ENCODE measurements at places on chromosomes 4 and X.

GRCh38 chrX:821327-822107 is 190.9 kb downstream of the SHOX start:
- DNase-seq: no peak

- DNase-seq: no peak
Measured at GRCh38 chr4:168550064-168550766, 53.4 kb downstream of the PALLD start.

DNA sequence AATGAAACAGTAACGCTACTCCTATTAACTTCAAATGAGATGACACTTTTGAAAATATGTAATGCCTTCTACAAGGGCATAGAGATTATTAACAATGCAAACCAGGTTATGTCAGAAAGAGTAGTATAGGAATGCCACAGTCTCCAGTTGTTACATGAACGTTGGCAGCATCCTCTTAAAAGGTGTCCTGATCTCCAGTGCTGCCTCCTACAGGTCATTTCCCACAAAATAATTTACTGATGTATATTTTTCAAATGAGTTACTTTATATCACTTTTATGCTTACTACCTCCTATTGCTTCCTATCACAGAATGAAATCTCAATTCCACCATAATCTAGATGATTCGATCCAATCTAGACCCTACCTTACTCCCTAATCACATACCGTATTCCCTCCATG is 195.2 kb upstream of the EPHA5 start:
- DNase-seq: no peak

DNA sequence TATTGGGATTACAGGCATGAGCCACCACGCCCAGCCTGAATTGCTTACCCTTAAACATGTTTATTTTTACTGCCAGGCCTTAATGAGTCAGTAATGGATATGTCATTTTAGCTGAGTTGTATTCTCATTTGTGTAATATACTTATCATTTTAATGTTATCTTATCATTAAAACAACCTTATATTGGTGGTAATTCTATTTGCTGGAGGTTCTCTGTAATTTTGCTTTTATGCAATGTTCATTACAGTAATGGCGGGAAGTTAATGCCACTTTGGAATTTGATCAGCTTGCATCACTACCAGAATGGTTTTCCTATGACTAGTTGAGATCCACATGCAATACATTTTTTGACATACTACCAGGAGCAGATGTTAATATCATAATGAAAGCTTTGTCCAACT is 6.3 kb upstream of the PGAM4 start:
- DNase-seq: no peak

GRCh38 chrX:121308276-121308805 is 260.9 kb downstream of the GLUD2 start:
- no peak for DNase-seq

- DNase-seq: no peak
Measured at GRCh38 chrX:76850851-76851250, 423.3 kb downstream of the MAGEE1 start.

GRCh38 chr4:183503497-183504063 is 1.3 kb upstream of the ING2 start:
- no peak for DNase-seq

DNA sequence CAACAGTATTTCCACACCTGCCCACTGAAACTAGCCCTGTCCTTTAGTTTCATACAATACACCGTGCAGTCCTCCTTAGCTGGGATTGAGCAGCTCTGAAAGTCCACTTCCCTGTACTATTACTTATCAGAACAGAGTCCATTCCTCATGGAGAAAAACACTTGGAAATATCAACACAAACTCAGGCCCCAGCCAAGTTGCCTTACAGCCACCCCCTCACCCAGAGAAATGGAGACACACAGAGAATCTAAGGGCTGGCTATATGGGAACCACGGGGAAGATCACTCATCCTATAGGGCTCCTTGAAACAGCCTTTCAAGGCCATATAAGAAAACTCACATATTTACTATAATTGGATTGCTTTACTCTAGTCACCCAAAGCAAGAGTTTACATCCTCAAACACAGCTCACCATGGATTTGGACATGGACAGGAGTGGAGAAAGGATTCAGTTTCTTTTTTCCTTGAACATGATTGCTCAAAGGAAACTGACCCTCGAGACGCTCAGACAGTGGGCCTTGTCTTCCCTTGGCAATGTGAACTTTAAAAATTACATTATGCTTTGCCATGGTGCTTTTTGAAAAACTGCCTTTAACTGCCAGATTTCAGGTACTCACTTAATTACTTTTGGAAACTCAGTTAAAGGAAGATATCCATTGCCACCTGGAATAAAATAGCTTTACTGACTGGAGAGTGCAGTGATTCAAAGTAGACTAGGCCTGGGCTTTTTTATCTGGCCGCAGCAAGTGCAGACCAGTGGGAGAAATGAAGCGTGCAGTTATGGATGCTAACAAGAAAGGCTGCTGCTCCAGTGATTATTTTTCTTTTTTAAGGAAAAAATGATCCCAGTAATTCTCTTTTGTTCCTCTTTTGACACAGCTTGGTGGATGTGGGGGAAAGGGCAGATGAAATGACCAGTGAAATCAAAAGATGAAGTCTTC is 1.6 kb downstream of the SCARB2 start:
- DNase-seq: no peak

GRCh38 chr4:40255393-40256281 is 58.8 kb downstream of the RHOH start:
- DNase-seq: no peak

DNA sequence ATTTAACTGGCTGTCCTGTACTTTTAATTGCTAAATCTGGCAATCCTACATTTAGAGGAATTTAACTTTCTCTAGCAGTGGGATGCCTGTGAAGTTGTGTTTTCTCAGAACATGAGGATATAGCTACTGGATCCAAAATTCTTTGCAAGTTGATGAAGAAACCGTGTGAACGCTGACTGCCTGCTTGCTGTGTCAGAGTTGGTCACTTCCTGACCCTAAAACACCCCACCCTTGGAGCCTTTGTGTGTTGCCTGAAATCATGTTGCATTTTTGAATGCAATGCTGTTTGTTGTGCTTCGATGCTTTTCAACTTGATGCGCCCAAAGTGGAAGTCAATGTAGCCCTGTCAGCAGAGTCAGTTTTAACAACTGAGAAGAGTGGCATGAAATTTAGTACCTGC is 211.2 kb downstream of the ANK2 start:
- DNase-seq: no peak

GRCh38 chr4:139642364-139642763 is 23.3 kb upstream of the MGST2 start:
- no peak for DNase-seq

DNA sequence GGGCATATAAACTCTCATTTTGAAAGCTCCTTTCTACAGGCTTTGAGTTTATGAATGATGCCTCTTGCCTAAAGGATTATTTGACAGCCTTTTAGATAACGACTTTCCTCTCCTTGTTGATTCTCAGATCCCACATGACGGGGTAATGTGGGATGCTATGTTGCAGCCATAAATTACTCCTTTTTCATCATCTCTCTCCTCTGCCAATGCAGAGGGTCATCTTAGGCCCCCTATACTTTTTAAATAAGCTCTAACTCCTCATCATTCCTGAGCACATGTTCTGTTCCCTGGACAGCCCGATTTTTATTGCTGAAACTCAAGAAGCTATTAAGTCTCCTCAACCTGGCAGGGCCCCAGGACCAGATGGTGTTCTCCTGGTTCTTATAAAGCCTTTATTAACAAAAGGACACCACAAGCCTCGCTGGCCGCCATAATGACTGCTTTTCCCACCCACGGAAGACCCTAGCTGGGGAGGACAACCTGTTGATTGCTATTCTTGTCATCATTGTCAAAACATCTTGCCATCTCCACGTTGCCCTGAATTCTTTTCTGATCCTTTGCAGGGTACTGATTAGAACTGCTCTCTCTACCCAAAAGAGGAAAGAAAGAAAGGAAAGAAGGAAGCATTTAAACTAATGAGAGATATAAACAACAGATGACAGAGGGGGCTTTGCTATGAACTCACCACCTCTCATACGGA is 150.7 kb downstream of the DHX15 start:
- no peak for DNase-seq

DNA sequence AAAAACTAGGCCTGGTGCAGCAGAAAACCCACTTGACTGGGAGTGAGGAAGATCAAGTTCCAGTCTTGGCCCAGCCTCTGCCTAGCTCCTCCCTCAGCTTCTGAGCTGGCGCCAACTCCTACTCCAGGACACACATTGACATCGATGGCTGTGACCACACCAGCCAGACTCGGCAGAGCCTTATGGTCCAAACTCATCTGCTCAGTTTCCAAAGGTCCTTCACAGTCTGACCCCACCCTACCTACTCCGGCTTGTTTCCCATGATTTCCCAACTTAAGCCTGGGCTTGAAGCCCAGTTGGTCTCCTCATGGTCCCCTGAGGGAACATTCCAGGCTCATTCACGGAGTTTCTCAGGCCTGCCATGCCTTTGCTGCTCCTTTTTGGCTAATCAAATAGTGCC is 10.1 kb downstream of the ELF4 start:
- DNase-seq: no peak

- DNase-seq: no peak
Measured at GRCh38 chrX:65502618-65503017, 32.0 kb downstream of the LAS1L start.

- no peak for DNase-seq
Measured at GRCh38 chrX:42869011-42869410, 91.0 kb upstream of the PPP1R2C start.

DNA sequence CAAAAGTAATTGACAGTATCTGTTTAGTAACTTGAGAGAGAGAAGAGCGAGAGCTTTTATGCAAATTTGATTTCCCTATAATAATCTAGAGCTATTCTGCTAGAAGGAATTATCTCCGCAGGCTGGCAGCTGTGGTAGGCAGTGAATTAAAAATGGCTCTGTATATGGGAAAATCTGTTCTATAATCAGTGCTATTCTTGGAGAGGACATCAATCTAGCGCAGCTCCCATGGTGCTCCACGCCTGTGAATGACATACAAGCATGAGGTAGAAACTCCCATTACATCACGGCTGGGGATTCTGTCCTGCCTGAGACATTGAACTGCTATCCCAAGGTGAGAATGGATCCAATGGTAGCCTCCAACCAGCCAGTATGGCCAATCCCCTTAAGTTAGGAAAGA is 179.0 kb downstream of the DHX15 start:
- DNase-seq: no peak

DNA sequence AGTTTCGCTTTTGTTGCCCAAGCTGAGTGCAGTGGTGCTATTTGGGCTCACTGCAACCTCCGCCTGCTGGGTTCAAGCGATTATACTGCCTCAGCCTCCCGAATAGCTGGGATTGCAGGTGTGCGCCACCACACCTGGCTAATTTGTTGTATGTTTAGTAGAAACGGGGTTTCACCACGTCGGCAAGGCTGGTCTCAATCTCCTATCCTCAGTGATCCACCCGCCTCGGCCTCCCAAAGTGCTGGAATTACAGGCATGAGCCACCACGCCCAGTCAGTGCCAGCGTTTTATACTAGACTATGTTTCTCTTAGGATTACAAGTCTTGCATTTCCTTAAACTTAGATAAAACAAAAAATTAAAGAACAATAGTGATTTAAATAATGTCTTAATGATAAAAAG is 13.0 kb downstream of the KLF3 start:
- DNase-seq: no peak

DNA sequence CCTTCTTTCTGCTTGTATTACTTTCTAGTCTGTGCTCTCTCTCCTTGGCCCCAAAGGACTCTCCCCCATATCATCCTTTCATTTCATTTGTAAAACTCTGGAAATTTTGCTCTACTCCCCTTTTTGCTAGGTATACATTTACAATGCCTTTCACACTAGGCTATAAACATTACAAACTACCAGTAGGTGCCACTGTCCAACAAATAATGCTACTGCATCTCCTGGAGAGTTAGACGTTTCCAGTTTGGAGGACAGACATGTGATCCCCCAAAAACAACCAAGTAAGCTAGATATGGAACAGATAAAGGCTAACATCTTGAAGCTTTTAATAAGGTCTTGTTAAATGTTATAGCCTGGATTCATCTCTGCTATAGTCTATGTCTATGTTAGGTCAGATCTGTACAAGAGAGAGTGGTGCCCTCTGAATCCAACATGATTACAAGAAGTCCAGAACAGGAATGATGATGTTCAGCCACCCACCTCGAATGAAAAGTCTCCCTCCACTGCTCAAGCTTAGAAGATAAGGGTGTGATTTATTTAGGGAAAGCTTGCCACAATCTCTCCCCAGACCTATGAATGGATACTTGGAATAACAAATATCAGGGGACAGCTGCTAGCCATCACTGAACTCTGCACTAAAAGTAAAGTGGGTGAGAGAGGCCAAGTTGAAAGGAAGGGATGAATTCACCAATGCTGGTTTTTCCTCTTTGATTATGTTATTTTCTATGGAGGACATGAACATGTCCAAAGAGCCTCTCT is 14.3 kb downstream of the CBR4 start:
- DNase-seq: no peak

DNA sequence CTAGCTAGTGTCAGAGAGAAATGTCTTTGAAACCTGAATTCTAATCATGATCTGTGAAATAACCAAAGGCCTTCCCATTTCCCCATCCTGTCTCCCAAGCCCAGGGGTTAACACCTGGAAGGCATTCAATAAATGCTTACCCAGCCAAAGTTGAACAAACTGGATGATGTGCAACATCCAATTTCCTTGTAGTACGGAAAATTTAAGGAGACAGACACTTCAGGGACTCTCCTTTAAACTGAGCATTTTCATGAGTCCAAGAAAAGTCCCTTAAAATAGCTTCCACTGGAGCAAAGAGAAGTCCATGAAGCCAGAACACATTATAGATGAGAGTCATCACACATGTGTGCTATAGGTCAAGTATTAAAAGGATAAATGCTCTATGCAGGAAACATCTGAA is 271.2 kb downstream of the RAB28 start:
- no peak for DNase-seq

DNA sequence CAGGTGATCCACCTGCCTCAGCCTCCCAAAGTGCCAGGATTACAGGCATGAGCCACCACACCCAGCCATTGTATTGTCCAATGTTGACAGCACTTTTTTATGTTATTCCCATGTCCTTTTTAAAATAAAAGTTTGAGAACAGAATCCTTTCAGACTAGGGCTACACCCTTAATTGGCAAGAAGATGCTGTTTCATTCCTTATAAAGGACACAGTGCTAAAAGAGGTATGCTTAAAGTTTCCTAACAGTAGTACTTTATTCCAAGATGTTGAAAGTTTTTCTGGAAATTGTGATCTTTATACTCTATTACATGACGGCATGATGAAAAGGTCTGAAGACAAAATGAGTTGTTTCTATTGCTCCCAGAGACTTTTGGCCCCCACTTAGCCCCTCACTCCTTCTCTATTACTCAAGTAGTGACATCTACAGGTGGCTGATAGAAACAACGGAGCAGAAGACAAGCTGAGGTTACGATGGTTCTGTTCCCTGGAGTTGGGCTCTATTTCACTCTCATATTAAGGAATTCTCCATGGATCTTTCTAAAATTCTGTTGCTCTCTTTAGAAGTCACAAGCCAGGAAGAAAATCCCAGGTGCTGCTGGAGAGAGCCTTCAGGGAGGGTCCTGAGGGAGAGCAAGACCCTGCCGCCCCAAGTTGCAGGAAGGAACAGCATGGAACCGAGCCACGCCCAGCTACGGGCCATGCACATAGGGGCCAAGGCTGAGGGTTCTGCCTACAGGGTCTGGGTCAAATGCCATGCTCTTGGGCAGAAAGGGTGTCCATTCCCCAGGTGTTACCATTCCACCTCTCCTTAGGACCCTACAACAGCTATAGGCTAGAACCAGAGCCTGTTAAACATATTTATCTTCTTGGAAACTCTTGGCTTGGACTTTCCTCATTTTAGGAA is 22.8 kb downstream of the RPL9 start:
- DNase-seq: no peak

Measured in NCI-H1417 treated with DMSO at 0.1 percent for 48 hours (cell line).